ENCODE measurements at places on chromosomes 6 and 20. TPM values are rescaled to one million over a fixed set of nuclear protein-coding genes. Genes with fewer than 3 reads are reported as not detected.

Gene BANF2
- total RNA-seq: not detected

Gene TBX18
- total RNA-seq: not detected

Gene SPTLC3
- not detected for total RNA-seq

Gene SLC22A3
- total RNA-seq: not detected

Gene SULF2
- total RNA-seq: 1.7 TPM

Gene IFT52
- total RNA-seq: 23.7 TPM

Gene ULBP1
- 0.12 TPM for total RNA-seq

Gene SLC17A4
- total RNA-seq: not detected

Gene HLA-DOA
- 209 TPM for total RNA-seq

Gene CALHM4
- total RNA-seq: not detected

Gene LTB
- 488 TPM for total RNA-seq

Gene RSPH9
- total RNA-seq: 0.15 TPM

Gene ANGPT4
- total RNA-seq: not detected

Gene NUP153
- 74.6 TPM for total RNA-seq

Gene SLC13A3
- 0.49 TPM for total RNA-seq

Gene ABHD16B
- not detected for total RNA-seq

Gene SEL1L2
- total RNA-seq: not detected

Gene OR2W1
- not detected for total RNA-seq

Gene OLIG3
- not detected for total RNA-seq

Gene KCNG1
- 20.3 TPM for total RNA-seq

Gene NR2E1
- not detected for total RNA-seq

Gene LYRM2
- total RNA-seq: 31.4 TPM

Gene BNIP5
- 0.10 TPM for total RNA-seq

Gene NKAPL
- 0.52 TPM for total RNA-seq

Gene AK9
- total RNA-seq: 26.5 TPM

Gene PI3
- not detected for total RNA-seq

Gene ADGRG6
- total RNA-seq: not detected

Gene PNPLA1
- total RNA-seq: 0.32 TPM

Gene SLC22A16
- total RNA-seq: not detected
